Progenitor cell of endocrine pancreas (in vitro differentiated cells): ENCODE measurements at places on chromosomes 5 and 9. TPM values are rescaled to one million over a fixed set of nuclear protein-coding genes. Genes with fewer than 3 reads are reported as not detected.

Gene TMEM141
- total RNA-seq: 57.8 and 62.2 TPM in 2 replicates

Gene SPINK13
- not detected in 2 replicates for total RNA-seq

Gene CCDC69
- 3.6 and 4.6 TPM in 2 replicates for total RNA-seq

Gene TMEFF1
- 69.1 and 78.1 TPM in 2 replicates for total RNA-seq

Gene KIF12
- total RNA-seq: 166 and 176 TPM in 2 replicates

Gene OR13D1
- total RNA-seq: not detected in 2 replicates

Gene MAMDC2
- total RNA-seq: 0.27 and 0.60 TPM in 2 replicates

Gene PAEP
- not detected in 2 replicates for total RNA-seq

Gene GNA14
- 0.14 and 0.31 TPM in 2 replicates for total RNA-seq

Gene FOXE1
- total RNA-seq: 0.29 and 0.38 TPM in 2 replicates

Gene OR13C2
- total RNA-seq: 0.36 and 0.47 TPM in 2 replicates

Gene FBXO10
- total RNA-seq: 22.0 TPM in 2 replicates

Gene PCDHB11
- total RNA-seq: 4.7 and 5.9 TPM in 2 replicates

Gene TPRN
- 18.8 and 20.7 TPM in 2 replicates for total RNA-seq

Gene CCL21
- not detected in 2 replicates for total RNA-seq

Gene SLC36A2
- total RNA-seq: not detected in 2 replicates

Gene IFNE
- 2.5 and 3.6 TPM in 2 replicates for total RNA-seq

Gene ST8SIA4
- total RNA-seq: 5.5 and 6.8 TPM in 2 replicates

Gene ARHGEF37
- 2.4 and 3.3 TPM in 2 replicates for total RNA-seq

Gene GPRIN1
- total RNA-seq: 5.9 TPM in 2 replicates

Gene NOL6
- 29.6 and 32.7 TPM in 2 replicates for total RNA-seq
